D721Med (cell line): ENCODE measurements at places on chromosomes 16 and 17.

DNA sequence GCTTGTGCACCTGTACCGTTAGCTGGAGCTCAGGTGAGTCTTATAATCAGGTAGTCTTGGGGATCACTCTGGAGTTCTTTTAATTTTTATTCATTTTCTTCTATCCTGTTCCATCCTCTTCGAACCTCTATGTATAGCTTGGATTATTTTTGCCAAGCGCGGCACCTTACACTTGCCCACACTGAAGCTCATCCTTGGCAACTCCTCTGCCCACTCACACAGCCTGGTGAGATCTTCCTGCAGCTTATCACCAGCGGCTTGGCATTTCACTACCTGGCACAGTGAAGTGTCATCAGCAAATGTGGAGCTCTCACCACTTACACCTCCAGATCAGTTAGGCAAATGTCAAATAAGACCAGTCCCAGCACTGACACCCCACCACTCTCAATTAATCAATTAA, 116.7 kb downstream of the CACNG3 start:
- no peak for DNase-seq

DNA sequence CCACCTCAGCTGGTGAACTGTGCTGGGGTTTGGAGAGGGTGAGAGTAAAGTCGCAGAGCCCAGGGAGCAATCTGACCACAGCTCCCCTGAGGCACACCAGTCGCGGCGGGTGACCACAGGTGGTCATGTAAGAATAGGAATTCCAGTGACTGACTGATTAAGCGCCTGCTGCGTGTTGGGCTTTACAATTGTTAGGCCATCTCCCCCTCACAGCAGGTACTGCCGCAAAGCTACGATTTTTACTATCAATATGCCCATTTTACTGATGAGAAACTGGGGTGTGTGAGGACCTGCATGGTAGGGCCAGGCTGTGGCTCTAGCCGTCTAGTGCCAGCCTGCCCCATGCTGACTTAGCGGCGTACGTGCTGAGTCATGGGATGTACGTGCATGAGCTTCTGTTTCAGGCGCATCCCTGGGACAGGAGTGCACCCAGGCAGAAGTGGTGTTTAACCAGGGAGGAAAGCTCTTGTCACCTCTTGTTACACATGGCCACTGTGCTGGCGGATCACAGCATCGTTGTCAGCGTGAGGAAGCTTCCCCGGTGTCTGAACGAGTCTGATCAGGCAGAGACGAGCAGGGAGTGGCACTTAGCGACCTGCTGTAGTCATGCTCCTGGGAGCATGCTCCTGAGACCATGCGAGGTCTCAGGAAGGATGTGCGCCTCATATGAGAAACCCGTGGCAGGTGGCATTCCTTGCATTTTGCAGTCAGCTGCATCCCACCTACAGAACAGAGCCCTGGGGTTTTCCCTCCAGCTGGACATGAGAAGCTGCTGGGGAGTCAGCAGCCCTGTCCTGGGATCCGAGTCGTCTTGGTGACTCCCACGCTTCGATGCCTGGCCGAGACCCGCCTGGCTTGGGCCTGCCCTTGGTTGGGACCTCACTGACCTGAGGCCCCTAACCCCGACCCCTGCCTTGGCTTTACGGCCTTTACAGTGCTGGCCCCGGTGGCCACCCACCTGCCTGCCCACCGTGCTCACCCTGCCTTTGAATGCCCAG, 163.7 kb upstream of the CHMP6 start:
- no peak for DNase-seq

DNA sequence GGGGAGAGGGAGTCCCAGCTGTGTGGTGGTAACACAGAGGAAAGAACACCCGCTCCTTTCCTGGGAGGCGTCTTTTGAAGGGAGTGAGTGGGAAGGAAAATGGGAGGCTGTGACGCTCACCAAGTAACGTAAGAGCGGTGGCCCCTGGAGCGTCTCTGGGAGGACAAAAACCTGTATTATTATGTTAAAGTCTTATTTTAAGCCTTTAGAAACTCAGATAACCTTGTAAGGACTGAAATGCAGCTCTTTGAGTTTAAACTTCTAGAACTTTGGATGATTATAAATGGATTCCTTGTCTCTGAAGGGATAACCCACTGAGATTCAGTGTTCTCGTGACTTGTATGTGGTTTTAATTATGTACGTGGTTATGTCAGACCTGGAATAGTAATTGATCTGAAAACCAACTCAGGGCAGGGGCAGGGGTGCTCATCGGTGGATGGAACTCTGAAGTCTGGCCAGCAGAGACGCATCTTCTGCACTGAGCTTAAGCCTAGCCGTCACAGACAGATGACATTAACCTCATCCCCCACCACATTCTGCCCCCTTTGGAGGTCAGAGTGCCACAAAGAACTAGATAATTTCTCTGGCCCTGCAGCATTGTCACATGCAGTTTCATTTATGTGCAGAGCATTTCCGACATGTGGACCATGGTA, 41.8 kb upstream of the SLC12A3 start:
- DNase-seq = no peak

- no peak for DNase-seq
Observed at GRCh38 chr17:17285951-17286350, 4.9 kb upstream of the COPS3 start.

DNA sequence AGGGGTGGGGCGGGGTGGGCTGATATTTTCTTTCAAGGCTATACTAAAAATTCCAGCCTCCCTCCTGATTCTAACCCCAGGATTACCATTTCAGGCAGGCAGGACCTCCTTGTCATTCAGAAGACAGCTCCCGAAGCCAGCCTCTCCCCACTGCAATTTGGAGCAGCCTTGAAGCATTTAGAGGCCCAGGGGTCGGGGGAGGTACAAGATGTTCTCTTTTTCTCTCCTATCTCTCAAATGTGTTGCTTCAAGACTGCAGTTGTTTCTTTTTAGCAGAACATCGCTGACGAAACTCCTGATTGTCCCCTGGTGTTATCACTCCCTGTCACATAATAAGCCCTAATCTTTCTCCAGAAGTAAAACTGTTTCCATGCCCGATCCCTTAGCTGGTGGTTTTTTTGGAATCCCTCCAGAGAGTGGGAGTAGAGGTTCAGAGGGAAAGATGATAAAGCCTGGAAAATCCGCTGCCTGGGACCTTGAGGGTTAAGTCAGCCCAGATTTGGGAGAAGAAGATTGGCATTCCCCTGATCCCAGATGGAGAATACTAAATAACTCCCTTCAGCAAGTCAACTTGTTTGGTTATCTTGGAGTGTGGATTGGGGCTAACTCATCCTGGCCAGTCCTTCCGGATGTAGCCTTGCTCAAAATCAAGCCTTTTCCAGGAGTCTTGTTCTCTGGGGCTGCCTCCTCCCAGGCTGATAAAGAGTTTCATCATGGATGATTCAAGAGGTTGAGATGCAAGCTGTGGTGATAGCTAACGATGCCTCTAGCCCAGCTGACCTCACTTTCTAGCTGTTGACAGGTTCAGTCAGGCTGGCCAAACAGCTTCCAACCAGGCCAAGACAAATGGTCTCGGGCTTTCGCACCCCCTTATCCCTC, 71.3 kb downstream of the SOX9 start:
- DNase-seq = no peak

GRCh38 chr17:39653316-39653661, 11.9 kb upstream of the TCAP start:
- no peak for DNase-seq

GRCh38 chr17:80169784-80170500, at the start of gene CARD14:
Gene CARD14, plus strand, starts transcription at chr17:80170030. Its CDS starts 11,409 bp downstream, at chr17:80181439.
- DNase-seq = no peak

DNA sequence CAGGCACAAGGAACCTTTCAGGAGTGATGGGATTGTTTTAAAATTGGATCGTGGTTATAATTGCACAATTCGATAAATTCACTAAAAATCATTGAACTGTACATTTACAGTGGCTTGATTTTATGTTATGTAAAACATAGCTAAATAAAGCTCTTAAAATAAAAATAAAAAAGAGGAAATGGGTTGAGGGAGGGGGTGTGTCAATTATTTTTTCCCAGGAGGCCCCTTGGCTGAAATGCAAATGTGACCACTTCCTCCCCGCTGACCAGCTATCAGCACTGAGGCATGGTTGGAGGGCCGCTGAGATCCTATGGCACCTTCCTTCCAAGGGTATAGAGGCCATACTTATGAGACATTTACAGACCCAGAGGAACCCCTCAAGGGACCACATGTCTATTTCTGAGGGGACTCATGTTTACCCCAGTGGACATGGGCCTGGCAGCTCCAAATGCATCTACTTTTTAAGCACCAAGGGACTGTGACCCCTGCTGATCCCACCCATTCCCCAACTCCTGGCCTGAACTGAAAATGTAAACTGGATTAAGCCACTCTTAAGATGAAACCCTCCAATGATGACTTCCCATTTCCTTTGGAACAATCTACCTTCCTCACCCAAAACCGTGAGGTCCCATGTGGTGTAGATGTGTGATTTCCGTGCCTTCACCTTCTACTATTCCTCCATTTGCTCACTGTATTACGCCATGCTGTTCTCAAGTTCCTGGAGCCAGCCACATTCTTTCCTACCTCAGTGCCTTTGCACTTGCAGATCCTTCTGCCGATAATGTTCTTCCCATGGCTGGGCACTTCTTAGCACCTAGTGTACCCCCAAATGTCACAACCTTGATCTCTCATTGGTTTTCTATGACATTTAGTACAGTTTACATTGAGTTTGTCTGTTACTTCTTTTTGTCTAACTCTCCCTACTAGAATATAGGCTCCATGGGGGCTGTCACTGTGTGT, 2.8 kb upstream of the IL21R start:
- no peak for DNase-seq

- peak; percentile 83 for DNase-seq
Observed at GRCh38 chr16:22264786-22265185, 32.4 kb upstream of the POLR3E start.

GRCh38 chr16:27320261-27321012, 6.7 kb downstream of the IL4R start:
- no peak for DNase-seq

GRCh38 chr17:36545077-36545464, 352 bp downstream of the GGNBP2 start:
- no peak for DNase-seq

GRCh38 chr16:68242085-68242484, 3.1 kb upstream of the PLA2G15 start:
- DNase-seq = no peak

- DNase-seq = no peak
Observed at GRCh38 chr17:55898195-55898594, 147.3 kb downstream of the PCTP start.

GRCh38 chr17:61352781-61353491, 46.7 kb upstream of the TBX2 start:
- DNase-seq = no peak

- no peak for DNase-seq
Observed at GRCh38 chr17:15405058-15405415, 62.4 kb downstream of the CDRT4 start.

GRCh38 chr17:63741143-63741407, 524 bp downstream of the STRADA start:
- no peak for DNase-seq

- no peak for DNase-seq
Observed at GRCh38 chr17:16887523-16888095, 84.3 kb downstream of the TNFRSF13B start.

GRCh38 chr17:55652114-55652823, 70.4 kb downstream of the TMEM100 start:
- no peak for DNase-seq

- DNase-seq = no peak
Observed at GRCh38 chr17:62827746-62828485, 19.8 kb upstream of the MARCHF10 start.

- no peak for DNase-seq
Observed at GRCh38 chr16:17396762-17397498, 73.8 kb downstream of the XYLT1 start.

DNA sequence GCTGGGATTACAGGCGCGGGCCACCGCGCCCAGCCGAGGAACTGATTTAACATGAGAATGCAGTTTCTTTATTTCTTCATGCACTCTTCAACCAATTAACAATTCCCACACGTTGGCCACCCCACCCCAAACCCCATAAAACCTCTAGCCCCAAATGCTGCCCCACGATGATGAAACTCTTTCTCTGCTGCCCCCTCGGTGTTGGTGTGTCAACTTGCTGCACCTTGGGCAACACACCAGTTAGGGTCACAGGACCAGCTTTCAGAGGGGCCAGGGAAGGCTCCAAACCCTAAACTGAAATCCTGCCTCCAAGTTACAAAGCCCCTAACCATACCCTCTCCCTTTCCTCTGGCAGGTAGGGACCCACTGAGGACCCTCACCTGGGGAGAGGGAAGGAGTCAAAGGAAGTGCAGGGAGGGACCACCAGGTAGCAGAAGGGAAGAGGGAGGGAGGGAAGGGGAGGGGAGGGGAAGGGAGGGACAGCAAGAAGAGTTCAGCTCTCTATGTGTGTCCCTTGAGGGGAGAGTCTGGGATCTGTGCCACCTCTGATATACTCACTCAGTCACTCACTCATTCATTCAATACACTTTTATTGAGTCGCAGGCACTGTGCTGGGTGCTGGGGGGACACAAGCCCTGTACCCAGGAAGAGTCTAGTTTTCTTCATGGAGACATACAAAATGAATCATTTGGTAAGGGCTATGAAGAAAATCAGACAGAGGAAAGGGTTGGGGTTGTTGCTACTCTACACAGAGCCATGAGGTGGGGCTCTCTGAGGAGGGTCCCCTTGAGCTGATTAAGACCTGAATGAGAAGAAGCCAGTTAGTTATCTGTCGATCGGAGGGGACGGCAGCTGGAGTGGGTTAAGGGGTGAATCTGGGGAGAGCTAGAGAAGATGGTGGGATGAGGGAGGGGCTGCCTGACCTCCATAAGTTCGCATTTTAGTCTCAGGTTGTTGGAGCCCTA, 3.9 kb downstream of the PLXDC1 start:
- DNase-seq = no peak
